ENCODE measurements at places on chromosomes 16 and 17. TPM values are rescaled to one million over a fixed set of nuclear protein-coding genes. Genes with fewer than 3 reads are reported as not detected.

The G6PC1 gene
- total RNA-seq, result not detected

The PROCA1 gene
- total RNA-seq, result 3.6 TPM

DNA sequence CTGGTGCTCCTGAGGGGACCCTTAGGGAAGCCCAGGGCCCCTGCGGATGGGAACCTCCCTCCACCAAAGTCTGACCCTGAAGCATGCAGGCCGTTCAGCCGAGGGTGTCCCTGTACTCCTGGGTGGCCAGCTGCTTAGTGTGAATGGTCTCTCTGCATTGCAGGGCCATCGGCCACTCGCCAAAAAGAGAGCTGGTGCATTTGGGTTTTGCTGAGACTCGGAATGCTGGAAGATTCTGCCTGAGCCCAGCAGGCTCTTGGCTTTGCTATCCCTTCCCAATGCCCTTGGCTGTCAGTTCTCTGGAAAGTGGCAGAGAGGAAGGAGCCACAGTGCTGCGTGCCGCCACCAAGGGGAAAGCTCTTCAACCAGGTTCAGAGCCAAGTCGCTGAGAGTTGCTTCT, 2.8 kb downstream of the MEOX1 start:
- no peak for DNase-seq

DNA sequence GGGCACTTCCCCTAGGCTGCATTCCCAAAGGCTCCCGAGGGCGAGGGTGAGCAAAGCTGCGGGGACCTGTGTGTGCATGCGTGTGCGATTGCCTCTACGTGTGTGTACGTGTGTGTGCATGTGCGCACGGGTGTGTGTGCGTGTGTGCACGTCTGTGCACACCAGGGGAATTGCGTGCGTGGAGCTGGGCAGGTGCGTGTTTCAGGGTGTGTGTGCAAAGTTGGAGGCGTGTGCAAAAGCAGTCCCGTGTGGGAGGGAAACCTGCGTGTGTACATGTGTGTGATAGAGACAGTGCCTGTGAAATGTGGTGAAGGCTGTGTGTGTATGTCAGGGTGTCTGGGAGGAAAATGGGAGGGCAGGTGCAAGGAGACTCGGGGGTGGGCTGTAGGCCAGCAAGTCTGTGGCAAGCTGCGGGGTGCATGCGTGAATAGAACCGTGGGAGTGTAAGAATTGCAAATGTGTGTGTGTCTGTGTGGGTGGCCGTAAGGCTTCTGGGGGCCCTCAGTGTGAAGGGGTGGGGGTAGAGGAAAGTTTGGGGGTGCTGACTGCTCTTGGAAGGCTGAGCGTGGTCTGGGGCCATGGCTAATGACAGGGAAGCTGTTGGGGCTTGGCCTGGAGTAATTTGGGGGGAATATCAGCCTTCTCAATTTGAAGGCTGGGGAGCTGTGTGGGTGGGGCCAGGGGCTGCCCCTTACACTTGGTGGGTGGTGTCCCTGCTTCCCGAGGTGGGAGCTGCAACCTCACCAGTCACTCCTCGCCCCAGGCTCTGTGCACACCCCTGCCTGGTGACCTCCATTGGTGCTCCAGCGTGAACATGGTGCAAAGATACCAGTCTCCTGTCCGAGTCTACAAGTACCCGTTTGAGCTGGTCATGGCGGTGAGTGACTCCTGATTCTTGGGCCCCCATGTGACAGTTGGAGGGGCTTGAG, 644 bp downstream of the SEC14L5 start:
- no peak for DNase-seq

DNA sequence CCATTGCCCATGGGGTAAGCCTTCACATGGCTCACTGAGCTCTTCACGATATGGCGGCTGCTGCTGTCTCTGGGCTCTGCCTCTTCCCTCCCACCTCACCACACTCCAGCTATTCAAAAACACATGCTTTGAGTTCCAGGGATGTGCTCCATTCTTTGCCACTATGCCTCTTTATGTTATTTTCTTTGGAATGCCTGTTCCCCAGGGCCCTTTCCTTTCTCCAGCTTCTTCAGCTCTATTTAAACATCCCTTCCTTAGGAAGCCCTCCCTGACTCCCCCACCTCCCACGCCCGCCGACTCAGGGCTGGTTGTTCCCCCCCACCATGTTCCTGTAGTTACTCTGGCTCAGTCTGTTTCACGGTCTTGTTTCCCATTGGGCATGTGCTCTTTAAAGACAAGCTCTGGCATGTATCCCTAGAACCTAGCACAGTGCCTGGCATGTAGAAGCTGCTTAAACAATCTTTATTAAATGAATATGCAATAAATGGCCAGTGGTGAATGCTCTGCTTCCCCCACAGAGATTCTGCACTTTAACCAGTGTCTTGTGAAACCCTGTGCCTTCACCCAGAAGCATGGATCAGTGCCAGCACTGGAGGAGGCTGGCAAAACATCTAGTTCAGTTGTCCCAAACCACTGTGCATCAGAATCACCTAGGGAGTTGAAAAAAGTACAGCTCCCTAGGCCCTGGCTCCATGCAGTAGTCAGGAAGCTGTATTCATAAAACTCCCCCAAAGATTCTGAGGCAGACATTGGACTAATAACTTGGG, 6.9 kb downstream of the MYCBPAP start:
- DNase-seq, result no peak

GRCh38 chr16:85867189-85867588, 31.8 kb upstream of the IRF8 start:
- DNase-seq, result no peak

All from uterus (tissue), 4 donors.